ENCODE measurements at places on chromosomes 5 and 9.

DNA sequence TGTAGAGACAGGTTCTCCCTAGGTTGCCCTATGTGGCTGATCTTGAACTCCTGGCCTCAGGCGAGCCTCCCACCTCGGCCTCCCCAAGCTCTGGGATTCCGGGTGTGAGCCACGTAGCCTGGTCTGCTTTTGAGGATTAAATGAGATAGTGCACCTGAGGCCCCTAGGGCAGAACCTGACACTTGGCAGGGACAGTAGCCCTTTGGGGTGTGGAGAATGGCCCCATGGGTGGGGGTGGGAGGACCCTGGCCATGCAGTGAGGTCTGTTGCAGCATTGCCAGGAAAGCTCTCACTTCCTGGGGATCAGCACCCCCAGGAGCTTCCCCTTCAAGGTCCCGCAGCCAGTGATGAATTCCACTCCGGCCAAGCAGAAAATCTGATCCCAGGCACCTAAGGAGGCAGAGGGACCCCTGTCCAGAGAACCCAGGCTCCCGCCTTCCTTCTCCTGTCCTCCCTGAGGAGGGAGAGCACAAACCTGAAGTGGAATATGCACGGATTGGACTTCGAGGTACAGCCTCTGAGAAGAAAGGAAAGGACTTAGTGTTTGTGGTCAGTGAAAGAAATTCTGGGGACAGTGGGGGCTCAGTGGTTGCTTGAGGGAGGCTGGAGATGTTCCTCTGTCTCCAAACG, 73.9 kb upstream of the UNC5A start:
- no peak for DNase-seq

GRCh38 chr5:20113031-20113715, 125.2 kb upstream of the CDH18 start:
- DNase-seq: no peak

- no peak for DNase-seq
Measured at GRCh38 chr5:94893412-94894135, 275.1 kb downstream of the SLF1 start.

GRCh38 chr5:90558344-90559192, at the start of gene ADGRV1:
Gene ADGRV1, plus strand, starts transcription at chr5:90558797. Its CDS starts 99 bp downstream, at chr5:90558896.
- DNase-seq: peak; percentile 48

DNA sequence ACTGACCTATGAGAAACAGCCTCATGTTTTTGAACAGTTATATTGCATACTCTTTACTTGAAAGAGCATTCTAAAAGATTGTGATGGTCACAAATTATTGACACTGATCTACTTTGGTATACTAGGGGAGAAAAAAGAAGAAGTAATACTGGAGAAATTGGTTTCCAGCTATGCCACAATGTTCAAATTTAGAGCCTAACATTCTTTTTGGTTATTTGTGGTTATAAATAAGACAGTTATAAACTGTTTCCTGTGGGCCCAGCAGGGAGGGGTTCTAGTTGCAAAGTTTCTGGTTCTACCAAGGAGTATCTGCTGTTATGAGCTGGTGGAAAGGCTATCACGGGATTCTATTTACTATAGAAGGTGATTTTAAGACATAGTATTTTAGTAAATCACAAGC, 4.8 kb downstream of the CWC27 start:
- no peak for DNase-seq

DNA sequence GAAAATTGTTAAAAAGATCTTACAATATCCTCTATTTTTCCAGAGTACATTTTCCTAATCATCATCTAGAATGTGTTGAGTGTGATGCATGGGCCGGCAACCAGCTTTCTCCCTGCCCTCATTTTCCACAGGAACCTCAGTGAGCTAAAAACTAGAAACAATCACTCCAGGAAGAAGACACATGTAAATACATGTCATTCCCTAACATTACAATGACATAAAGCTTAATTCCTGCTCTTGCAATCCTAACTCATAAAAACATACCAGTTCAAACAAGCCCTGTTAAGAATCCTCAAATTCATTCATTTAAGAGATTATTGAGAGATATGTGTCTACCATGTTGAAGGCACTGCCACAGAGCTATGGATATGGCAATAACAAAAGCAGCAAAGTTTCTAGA, 18.5 kb upstream of the ZNF622 start:
- no peak for DNase-seq

- DNase-seq: no peak
Measured at GRCh38 chr9:98455256-98456155, 200.1 kb upstream of the TBC1D2 start.

All from nucleus accumbens (tissue), 56 donors.